Kidney tubule cell (primary cell): ENCODE measurements at places on chromosomes 7 and 10.

- no peak for DNase-seq
These were observed 449.5 kb upstream of the MKI67 start for GRCh38 chr10:128575761-128576160.

- DNase-seq: no peak
These were observed 252.2 kb downstream of the WDR37 start for GRCh38 chr10:1308173-1308961.

- DNase-seq: no peak
These were observed 6.9 kb downstream of the IFIT1B start for GRCh38 chr10:89384474-89385340.

- DNase-seq: no peak
These were observed 828 bp upstream of the KEL start for GRCh38 chr7:142962991-142963390.

GRCh38 chr10:121436630-121437341 lies 161.5 kb downstream of the FGFR2 start:
- no peak for DNase-seq

DNA sequence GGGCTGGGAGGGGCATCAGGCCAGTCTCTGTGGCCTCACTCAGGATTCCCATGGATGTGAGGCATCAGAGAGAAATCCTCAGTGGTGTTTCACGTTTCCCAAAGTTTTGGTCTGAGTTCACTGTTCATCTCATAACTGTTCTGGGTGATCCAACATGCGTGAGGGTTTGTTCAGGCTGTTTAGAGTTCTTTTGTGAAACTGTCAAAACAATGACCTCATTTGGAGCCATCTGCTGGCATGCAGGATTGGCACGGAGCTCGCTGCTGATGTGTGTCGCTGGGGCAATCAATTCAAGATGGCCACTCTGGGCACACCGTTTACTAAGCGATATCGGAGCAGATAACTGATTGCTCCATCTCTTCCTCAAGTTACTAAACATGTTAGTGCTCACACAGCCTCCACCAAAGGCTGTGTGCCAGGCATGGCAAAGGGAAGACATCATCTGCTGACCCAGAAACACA lies 365.6 kb downstream of the WDR11 start:
- peak; percentile 14 for DNase-seq

DNA sequence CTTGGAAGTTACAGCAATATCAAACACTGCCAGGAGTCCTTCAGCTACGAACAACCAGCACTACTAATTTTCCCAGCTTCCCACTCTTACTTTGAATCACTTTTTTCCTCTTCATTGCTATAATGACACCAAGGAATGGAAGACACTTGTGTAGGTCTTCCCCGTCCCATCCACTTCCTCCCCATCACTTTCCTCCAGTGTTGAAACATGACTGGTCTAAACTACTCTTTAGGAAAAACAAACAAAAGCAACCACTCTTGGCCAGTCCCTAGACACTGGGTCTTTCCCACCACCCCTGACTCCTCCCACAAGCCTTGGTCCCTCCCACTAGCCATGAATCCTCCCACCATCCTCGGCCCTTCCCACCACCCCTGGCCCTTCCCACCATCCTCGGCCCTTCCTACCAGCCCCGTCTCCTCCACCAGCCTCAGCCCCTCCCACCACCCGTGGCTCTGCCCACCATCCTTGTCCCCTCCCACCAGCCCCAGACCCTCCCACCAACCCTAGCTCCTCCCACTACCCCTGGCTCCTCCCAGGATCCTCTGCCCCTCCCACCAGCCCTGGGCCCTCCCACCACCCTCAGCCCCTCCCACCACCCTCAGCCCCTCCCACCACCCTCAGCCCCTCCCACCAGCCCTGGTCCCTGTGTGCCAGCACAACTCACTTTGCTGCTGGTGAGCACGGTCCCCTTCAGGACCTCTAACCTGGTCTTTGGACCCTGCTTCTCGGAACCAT lies 68.5 kb downstream of the CXCL12 start:
- DNase-seq: no peak

- DNase-seq: no peak
These were observed 70.1 kb downstream of the HACD1 start for GRCh38 chr10:17547060-17547459.

- DNase-seq: no peak
These were observed at the start of gene PGAM2 for GRCh38 chr7:44065431-44066110. PGAM2 (minus strand) TSS chr7:44065567; CDS start chr7:44065529, 38 bp downstream.

DNA sequence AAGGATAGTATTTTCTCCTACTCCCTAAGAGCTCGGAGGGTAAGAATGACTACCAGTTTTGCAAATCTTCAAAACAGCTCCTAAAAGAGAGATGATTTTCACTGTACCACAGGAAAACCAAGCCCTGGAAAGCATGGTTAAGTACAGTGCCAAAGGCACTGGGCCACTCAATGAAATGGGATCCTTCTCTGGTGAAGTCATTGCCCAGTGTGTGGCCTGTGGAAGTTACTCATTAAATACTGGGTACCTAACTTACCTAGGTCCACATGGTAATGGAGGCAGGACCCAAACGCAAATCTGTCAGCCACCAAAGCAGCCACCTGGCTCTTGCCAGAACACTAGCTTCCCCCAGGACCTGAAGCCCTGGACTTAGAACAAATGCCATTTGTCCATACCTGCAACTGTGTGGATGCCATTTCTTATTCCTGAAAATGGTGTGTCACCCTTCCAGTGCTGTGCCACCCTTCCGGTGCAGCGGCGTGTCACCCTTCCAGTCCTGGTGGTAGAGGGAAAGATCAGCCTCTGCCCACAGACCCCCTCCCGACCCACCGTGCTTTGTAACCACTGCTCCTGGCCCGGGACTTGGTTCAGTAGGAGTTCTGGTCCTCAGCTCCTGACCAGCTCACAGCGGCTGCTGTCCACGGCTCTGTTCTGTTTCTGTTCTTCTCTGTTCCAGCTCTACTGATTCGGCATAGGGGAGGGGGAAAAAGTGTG lies 659.2 kb downstream of the SDK1 start:
- DNase-seq: peak; percentile 72

DNA sequence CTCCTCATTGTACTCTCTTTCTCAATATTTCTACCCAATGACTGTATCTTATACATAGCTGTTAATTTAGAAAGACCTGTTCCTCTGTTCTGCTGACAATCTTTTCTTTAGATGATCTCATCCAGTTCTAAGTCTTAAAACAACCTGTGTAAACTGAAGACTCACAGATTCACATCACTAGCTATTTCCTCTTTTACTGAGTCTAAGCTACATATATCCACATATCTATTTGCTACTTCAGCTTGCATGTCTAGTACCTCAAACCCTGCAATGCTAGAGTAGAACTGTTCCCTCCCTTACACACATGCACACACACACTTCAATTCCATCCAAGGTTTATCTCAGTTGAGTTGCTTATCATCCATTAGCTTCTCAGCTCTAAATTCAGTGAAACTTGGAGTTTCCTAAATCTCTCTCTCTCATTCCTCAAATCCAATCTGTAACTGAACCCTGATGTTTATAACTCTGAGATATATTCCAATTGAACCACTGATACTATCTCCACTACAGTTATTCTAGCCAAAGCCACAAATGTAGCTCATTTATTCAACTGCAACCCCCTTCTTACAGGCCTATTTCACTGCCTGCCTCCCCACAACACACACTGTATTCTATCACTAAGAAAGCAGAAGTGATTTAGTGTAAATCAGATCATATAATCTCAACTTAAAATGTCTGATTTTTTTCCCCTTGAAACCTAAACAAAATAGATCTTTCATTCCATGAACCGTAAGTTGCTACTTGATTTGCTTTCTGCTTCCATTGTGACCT lies 1036.8 kb upstream of the POT1 start:
- no peak for DNase-seq

GRCh38 chr10:60798031-60798430 lies 19.8 kb downstream of the CDK1 start:
- peak; percentile 65 for DNase-seq

GRCh38 chr10:101769541-101770180 lies 6.3 kb downstream of the FGF8 start:
- DNase-seq: no peak

DNA sequence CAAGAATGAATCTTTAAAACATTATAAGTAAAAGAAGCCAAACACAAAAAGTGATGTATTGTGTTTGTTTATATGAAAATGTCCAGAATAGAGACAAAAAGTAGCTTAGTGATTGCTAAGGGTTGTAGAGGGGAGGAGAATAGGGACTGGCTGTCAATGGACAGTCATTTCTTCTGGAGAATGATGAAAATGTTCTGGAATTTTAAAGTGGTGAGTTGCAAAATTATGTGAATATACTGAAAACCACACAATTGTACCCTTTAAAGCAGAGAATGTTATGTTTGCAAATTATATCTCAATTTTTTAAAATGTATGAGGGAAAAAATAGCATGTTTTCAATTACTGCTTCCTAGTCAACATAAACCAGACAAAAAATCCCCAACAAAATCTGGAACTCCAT lies 174.2 kb downstream of the KMT2E start:
- no peak for DNase-seq

DNA sequence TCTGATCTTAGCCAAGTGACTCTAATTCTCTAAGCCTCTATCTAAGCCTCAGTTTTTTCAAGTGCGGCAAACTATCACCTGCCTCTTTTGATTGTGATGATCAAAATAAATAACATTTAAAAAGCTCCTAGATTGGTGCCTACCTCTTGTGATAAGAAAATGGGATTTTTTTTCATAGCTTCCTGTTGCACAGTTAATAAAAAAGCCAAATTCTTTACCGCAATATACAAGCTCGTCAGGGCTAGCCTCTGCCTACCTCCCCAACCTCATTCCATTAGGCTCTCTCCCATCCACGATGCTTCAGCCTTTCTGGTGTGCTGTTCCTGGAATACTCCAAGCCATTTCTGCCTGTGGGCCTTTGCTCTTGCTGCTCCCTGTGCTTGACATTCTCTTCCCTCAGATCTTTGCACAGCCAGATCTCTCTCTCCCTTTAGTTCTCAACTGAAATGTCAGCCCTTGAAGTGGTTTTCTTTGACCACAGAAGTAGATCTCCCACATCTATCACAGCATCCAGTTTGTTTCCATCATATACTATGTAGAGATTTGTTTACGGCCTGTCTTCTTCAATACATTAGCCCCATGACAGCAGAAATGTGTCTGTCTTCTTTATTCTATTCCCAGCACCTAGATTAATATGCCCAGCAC lies 48.8 kb downstream of the SFR1 start:
- no peak for DNase-seq

DNA sequence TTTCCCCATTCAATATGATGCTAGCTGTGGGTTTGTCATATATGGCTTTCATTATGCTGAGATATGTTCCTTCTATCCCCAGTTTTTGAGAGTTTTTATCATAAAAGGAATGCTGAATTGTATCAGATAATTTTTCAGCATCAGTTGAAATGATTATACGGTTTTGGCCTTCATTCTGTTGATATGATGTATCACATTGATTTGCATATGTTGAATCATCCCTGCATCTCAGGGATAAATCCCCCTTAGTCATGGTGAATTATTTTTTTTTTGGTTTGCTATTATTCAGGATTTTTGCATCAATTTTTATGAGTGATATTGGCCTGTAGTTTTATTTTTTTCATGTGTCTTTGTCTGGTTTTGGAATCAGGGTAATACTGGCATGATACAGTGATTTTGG lies 1152.3 kb upstream of the C7orf33 start:
- DNase-seq: no peak

DNA sequence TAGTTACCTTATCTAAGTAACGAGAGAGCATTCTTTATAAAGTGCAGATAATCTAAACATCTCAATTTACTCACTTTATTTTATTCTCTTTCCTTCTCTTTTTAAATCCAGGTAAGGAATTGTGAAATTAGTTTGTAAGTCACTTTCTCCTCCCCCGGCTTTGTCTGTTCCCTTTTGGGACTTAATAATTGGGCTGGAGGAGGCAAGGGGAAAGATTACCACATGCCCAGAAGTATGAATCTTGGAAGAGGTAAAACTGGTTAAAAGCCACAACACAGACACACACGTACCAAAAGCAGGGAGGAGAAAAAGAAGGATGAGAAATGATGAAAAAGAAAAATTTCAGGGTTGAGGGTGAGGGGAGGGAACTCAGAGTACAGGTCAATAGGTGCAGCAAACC lies 63.3 kb upstream of the LRRC17 start:
- no peak for DNase-seq

DNA sequence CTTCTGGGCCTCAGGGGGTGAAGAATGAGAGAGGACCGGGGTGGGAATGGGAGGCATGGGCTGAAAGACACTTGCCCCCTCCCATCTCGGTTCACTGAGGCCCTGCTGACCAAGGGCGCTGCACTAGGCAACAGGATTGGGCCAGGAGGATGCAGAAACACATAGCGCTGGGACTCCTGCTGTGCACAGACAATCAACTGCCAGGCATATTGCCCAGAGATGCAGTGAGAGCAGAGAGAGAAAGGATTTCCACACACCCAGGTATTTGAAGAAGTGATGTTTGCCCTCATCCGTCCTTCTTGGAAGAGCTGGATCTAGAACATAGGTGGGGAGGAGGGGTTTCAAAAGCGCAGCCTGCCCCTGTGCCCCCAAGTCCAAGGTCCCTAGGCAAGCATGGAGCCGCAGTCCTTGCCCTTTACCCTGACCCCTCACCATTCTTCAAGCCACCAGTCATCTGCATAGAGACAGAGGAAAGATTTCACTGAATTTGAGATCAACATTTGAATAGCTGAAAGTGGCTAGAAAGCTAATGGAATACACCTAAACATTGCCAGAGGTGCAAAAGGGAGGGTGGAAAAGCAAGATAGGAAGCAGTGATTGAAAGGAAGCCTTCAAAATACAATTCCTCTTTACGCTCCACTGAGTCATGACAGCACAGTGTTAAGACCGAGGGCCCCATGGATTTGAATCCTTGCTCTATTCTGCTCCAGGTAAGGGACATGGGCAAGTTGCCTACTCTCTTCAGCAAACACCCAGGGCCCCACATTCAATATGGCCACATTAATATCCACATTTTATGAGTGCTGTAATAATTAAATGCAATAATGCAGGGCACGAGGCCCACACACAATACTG lies 44.2 kb upstream of the TNS3 start:
- no peak for DNase-seq

GRCh38 chr7:9981742-9982349 lies 991.8 kb upstream of the PHF14 start:
- no peak for DNase-seq

DNA sequence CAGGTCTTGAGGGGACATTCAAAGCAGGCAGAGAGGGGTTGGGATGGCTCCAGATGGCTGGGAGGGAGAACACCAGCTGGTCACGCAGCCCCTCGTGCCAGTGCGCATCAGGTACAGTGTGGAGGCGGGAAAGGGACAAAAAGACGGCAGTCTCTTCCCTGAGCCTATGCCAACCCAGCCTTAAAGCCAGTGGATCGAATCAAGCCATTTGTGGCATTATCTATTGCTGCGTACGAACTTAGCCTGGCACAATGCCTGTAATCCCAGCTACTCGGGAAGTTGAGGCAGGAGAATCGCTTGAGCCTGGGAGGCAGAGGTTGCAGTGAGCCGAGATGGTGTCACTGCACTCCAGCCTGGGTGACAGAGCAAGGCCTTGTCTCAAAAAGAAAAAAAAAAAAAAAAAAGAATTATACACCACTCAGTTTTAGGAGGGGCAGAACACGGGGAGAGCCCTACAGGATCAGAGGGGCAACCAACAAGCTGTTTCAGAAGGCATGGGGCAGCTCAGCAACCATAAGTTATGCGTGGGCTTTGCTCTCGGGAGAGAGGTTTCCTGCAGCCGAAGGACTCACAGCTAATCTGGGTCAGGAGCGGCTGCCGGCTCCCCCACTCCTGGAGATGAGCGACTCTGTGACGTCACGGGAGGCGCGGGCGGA lies 356 bp upstream of the NDUFB2 start:
- peak; percentile 93 for DNase-seq

GRCh38 chr10:43665054-43665453 lies 16.4 kb upstream of the ZNF32 start:
- no peak for DNase-seq
